GM04504 (cell line): ENCODE measurements at places on chromosomes 5 and 9.

DNA sequence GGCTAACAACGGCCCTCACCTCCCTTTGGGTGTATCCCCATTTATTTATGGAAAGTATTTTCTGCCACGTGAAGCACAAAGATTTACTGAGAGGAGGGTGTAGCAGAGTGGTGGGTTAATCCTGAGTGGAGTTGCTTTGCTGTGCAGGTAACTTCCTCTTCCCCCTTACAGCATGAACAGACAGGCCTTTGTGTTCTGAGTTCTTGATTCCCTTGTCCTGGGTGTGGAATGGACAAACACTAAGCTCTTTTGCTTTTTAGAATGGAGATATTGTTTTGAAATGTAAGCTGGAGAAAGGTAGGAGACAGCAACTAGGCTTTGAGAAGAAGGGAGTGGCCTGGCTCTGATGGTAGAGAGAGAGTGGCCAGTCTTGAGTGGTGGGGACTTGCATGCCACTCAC is 17.1 kb upstream of the GLRX start:
- DNase-seq: no peak

DNA sequence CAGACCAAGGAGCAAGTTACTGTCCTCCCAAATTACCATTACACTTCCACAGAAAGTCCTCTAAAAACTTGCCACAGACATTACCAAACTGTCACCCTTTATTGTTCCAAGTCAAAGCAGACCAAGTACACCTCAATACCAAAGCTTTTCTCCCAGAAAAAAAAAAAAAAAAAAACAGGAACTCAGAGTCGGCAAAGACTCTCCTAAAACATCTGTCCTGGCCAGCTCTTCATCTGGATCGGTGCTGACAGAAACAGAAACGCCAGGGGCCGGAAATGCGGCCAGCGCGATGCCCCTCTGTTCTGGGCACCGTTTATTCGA is 718 bp downstream of the DEPDC1B start:
- DNase-seq: no peak

GRCh38 chr5:67998709-67999261 is 216.8 kb upstream of the PIK3R1 start:
- DNase-seq: peak; percentile 71

GRCh38 chr5:125057912-125058826 is 311.7 kb upstream of the ZNF608 start:
- no peak for DNase-seq
